Mesothelial cell of epicardium (in vitro differentiated cells): ENCODE measurements at places on chromosomes 12 and 14.

- no peak for DNase-seq
Measured at GRCh38 chr12:115700896-115701465, 576.5 kb downstream of the MED13L start.

- DNase-seq, result no peak
Measured at GRCh38 chr12:10974965-10975364, 11.7 kb downstream of the TAS2R50 start.

DNA sequence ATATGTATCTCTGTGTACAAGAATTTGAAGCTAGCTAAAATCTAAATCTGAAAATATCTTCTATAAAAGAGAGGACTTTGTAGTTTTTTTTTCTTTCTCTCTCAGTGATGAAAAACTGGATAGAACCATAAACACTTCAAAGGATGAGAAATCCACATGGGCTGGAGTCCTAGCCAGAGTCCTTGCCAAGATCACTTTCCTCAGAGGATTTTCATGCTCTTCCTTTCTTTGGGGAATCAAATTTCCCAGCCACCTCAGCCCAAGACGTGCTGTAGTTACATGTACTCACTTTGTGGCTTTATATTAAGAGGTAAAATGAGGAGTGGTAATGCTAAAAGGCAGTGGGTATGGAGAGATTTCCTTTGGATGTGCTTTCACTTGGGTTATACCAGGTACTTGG is 110.3 kb downstream of the SLC38A1 start:
- no peak for DNase-seq

- no peak for DNase-seq
Measured at GRCh38 chr14:84806622-84807021, 723.3 kb upstream of the FLRT2 start.

GRCh38 chr14:36111822-36112583 is 64.5 kb downstream of the PTCSC3 start:
- DNase-seq, result no peak

DNA sequence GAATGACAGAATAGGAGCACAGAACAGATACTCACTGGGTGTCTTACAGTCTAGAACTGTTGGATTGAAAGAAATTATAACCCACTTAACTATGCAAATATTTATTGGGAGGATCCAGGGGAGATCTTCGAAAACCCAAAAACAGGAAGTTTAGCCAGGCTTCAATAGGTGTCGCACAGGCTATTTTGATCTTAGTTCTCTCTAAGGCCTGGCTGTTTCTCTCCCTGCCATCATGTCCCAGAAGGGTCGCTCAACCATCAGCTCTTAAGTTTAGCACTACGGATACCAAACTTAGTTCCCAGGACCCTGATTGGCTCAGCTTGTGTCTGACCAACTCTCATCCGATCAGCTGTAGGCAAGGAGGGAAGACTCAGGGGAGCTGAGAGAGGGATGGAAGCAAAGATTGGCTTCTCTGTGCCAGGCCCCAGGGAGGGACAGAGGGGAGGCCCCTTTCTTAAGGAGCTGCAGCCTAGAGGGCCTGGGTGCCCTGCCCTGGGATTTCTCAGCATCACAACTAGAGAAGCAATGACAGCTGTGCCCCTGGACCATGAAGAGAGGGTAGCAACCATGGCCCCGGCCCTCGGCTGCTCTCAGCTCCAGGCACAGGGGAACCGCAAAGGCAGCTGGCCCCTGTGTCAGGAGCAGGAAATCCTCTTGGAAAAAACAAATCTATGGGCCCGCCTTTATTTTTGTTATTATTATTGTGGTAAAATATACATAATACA is 13.5 kb downstream of the PHETA1 start:
- DNase-seq, result no peak

DNA sequence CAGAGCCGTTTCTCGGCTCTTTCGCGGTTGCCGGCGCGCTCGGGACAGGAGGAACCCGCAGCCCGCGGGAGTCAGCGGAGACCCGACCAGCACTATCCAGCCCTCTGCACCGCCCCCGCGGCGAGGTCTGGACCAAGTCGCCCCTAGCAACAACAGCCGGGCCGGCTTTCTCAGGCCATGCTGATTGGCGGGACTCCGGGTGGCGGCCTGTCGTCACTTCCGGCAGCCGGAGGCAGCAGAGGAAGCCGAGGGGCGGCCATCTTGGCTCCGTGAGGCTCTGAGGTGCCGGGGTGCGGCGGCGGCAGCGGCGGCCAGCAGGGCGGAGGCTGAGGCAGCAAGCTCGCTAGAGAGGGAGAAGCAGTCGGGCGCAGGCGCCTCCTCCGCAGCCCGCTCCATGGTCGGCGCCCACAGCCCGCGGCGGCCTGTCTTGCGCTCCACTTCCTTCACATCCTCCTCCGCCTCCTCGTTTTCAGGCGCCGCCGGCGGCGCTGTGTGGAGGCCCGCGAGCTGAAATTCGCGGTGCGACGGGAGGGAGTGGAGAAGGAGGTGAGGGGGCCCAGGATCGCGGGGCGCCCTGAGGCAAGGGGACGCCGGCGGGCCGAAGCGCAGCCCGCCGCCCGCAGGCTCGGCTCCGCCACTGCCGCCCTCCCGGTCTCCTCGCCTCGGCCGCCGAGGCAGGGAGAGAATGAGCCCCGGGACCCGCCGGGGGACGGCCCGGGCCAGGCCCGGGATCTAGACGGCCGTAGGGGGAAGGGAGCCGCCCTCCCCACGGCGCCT is at the start of gene MARK3:
Gene MARK3 (plus strand): TSS at position 264 of the 777 bp plus-strand sequence. CDS start 615 bp downstream, outside the sequence.
- peak; percentile 98 for DNase-seq

DNA sequence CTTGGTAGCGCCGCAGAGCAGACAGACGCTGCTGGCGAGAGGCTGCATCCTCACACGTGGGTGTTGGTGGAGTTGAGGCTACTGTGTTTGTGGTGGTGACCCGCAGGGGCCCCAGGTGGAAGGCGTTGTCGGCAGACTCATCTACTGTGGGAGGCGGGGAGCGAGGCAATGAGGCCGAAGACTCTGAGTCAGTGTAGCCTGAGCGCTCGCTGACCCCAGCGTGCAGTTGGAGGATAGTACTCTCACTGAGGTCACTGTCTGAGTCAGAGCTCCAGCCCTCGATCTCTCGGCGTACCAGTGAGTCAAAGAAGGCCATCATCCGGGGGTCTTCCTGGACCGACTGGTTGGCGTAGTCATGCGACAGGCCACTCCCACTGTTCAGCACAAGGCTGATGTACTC is 76.0 kb upstream of the ACTN1 start:
- no peak for DNase-seq

DNA sequence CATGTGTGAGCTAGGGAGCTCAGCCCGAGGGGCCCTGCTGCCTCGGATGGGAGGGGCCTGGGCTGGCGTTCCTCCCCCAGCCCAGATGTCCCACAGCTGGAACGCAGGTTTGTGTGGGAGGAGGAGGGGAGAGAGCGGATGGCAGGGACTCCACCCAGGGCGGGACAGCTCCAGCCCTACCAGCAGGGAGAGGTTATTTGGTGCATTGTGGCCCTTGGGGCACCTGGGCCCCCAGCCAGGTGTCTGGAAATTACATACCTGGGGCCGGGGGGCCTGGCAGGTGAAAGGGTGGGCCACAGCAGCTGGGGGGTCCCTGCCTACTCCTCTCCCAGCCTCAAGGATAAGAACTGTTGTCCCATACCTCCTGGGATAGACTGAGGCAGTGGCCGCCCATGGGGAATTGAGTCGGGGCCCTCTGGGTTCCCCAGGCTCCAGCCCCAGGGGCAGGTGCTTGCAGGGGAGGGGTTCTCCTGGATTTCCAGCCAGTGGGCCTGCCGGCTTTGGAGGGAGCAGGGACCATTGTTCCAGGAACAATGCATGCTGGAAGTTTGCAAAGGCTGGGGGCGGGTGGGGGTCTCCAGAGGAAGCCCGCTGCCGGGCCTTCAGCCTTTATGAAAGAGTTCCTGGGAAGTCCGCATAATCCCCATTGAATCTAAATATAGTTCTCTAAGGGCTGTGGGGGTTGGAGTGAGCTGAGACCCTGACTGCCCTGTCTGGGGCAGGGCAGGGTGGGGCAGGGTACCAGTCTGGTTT is 1.2 kb downstream of the KIF26A start:
- no peak for DNase-seq

DNA sequence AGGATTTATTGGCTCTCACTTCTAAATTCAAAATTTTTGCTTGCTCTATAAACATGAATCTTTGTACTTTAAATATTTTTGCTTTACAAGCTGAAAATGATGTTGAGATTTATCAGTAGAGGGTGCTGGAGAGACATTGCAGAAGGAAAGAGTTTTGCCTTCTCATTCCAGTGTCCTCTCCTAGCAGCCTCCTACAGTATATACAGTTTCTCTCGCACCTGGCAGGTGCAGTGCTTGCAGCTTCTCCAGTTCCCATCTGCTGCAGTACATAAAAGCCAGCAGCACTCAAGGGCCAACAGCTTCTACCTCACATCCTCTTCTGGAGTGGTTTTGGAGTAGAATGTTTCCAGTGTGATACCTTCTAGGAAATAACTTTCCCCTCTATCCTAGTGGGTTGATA is 601.8 kb upstream of the ATXN7L3B start:
- DNase-seq, result no peak

DNA sequence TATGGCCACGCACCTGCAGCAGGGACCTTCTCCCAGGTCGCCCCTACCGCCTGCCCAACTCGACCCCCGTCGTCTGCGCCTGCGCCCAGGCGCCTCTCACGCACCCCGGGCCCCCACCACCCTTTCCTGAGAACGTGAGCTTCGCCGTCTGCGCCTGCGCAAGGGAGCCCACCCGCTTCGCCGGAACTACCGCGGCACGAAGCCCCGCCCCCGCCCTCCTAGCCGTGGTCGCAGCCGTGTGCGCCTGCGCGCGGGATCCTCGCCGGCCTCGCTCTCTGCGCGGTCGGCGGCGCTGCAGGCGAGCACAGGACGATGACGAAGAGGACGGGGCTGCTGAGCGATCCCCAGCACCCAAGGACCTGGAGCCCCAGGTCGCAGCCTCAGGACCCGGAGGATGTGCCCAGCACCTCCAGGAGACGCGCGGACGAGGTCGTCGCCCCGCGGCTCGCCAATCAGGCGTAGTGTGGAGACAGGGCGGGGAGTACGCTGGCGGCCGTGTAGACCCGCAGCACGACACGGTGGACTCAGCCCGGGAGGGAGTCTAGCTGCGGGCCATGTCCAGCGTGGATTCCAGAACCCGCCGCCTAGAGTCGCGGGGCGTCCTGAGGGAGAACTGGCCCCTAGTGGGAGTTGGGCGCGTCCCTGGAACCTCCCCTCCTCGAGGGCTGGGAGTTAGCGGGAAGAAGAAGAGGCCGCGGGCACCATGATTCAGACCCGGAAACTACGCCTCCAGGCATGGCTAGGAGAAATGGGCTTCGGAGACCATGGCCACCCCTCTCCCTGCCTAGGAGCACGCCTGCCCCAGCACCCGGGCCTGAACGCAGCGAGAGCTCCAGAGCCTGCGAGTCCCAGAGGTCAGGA is 1120.8 kb upstream of the TMEM132C start:
- no peak for DNase-seq

DNA sequence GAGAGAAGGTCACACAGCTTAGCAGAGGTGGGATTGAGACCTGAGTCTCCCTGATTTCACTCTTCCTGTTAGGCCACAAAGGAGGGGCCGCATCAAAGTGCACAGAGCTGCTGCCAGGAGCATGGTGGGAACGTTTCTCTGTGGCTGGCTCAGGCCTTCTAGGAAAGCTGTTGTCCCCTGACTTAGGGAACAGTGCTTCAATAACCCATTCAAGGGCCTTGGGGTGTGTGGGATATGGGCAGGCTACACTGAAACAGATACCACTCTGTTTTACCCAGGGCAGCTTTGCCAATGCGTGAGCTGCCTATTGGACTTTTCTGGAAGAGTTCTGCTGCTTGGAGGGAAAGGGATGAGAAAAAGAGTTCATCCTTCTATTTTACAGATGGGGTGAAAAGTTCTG is 110.0 kb downstream of the ADCK1 start:
- DNase-seq, result no peak

DNA sequence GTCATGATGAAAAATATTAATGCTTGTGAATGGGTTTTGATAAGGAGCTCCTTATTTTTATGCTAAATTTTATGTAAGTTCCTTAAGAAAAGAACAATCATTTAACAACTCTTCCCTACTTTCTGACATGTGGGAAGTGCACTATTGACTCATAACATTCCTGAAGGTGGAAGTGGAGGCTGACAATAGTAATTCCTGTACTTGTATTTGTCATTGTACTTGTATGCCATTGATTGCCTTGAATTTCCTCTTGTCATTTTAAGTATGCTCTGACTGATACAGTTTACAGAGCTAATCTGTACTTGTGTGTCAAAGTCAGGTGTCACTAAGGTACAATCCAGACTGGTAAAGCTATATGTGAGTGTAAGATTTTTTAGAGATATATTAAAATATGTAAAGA is 440.0 kb downstream of the SLC16A7 start:
- no peak for DNase-seq

- no peak for DNase-seq
Measured at GRCh38 chr12:108432423-108433121, 82.5 kb upstream of the FICD start.

GRCh38 chr12:113762155-113762881 is 203.8 kb downstream of the RBM19 start:
- DNase-seq, result no peak

DNA sequence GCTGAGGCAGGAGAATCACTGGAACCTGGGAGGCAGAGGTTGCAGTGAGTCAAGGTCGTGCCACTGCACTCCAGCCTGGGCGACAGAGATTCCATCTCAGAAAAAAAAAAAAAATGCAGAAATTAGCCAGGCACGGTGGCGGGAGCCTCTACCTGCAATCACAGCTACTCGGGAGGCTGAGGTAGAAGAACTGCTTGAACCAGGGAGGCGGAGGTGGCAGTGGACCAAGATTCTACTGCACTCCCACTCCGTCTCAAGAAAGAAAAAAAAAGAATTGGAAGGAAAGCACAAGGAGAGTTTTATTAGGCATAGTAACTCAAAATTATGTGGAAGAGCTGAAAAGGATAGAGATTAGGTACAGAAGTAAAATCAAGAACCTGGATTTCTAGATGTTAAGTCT is 20.8 kb upstream of the AMHR2 start:
- DNase-seq, result no peak

DNA sequence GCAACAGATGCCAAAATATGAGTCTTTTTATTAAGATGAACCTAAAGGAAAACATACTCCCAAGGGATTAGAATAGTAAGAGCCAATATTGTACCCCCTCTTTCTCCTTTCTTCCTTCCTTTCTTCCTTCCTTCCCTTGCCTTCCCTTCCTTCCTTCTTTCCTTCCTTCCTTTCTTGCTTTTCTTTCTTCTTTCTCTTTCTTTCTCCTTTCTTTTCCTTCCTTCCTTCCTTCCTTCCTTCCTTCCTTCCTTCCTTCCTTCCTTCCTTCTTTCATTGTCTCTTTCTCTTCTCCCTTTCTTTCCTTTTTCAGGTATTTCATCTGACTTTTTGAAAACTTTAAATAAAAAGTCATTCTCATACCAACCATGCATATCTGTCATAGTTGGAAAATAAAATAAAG is 892.5 kb downstream of the LRFN5 start:
- no peak for DNase-seq

DNA sequence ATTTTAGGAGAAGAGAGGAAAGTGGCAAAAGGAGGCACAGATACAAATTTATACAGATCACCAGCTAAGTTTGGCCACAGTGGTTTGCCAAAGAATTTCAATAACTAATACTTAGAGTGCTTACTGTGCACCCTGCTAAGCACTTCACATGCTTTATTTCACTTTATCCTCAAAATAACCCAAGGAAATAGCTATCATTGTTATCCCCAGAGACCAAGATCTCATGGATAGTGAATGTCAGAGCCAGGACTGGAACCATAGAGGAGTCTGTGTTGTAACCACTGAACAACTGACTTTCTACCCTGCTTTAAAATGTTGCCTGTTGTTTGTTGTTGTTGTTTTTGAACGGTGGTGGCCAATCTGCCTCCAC is 1.3 kb upstream of the TCP11L2 start:
- DNase-seq, result no peak
